Breast epithelium (tissue), 4 donors: ENCODE measurements at places on chromosomes 6 and 20. TPM values are rescaled to one million over a fixed set of nuclear protein-coding genes. Genes with fewer than 3 reads are reported as not detected.

GRCh38 chr6:129191235-129191634 lies 308.3 kb downstream of the LAMA2 start:
- no peak for DNase-seq

DNA sequence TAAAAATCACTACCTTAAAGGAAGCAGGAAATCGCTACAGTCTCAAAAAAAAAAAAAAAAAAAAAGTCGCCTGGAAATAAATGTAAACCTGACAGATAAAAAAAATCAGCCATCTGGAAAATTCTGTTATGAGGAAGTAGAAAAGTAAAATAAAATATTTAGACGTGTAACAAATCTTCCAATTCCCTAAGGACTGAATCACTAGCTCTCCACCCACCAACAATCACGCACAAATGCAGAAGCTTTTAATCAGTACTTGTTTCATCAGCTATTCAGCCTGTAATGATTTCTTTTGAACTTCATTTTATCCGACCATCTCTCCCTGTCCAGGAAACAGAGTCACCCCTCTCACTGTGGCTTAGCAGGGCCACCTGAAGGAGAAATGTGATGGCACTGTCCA lies 59.0 kb downstream of the SLC23A2 start:
- DNase-seq = no peak

GRCh38 chr6:20571261-20571660 lies 37.0 kb downstream of the CDKAL1 start:
- no peak for DNase-seq

SIRPB2 gene
- total RNA-seq = 2.9 TPM

MPC1 gene
- total RNA-seq = 37.4 TPM

- DNase-seq = no peak
Measured at GRCh38 chr20:6767536-6768227, at the start of gene BMP2. Gene BMP2, plus strand, starts transcription at chr20:6767686. Its CDS starts 2,441 bp downstream, at chr20:6770127.

DNA sequence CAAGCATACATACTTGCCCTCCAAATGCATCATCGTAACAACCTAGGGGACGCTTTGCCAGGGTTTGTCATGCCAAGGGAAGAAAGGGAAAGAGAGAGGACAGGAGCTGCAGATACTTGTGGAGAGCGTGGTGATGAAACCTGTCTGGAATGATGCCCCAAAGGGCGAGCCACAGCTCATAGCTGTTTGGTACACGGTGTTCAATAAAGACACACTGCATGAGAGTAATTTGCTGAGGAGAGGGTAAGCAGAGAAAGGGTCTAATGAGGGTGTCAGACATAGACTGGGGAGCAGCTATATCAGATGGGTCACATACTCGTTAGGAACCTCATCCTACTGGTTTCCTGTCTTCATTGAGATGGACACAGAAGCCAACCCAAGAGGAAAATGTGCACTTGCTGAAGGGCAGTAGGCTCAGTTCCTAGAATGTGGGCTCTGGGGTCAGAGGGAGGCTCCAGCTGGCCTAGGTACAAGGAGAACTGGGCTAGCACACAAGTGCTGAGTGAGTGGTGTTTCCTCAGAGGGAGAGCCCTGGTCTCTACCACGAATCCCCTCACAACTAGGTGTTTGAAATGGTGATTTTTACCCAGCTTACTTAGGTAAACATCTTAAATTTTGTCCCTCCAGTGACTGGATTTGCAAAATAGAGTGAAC lies 5.2 kb upstream of the FOXO3 start:
- no peak for DNase-seq

DNA sequence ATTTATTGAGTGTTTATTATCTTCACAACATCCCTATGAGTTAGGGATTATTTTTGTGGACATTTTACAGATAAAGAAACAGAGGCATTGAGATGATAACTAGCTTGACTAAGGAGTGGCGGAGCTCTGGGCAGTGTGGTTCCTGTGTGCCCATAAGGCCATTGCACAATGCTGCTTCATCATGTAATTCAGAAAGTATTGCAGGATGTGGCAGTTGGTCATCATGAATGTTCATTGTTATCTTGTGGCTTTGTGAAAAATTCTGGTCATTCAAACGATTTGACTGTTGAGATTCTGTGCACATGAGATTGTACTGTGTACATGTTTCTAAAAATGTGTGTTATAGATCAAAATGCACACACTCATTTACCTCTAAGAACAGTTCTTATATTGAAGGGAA lies 150.8 kb downstream of the ESR1 start:
- DNase-seq = no peak

KCNS1 gene
- total RNA-seq = 0.44 TPM

GRCh38 chr6:90729057-90729456 lies 142.2 kb upstream of the MAP3K7 start:
- DNase-seq = no peak

RIN2 gene
- 104 TPM for total RNA-seq

DNA sequence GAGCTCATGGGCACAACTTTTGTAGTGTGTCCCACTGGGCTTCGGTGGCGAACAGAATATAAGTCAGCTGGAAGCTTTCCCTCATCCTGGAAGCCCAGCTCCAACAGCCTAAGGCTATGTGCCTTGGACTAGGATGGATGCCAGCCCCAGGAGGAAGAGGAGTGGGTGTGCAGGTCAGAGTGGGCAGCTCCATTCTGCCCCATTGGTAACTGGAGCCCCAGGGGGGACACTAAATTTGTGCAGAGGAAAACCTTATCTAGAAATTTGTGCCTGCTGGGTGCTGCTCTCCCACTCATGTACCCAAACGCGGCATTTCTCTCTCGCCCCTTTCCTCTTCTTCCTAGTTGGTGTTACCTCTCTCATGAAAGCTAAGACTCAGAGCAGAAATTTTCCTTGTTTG lies 253.9 kb upstream of the MAN1A1 start:
- DNase-seq = no peak

CCM2L gene
- 2.8 TPM for total RNA-seq

DNA sequence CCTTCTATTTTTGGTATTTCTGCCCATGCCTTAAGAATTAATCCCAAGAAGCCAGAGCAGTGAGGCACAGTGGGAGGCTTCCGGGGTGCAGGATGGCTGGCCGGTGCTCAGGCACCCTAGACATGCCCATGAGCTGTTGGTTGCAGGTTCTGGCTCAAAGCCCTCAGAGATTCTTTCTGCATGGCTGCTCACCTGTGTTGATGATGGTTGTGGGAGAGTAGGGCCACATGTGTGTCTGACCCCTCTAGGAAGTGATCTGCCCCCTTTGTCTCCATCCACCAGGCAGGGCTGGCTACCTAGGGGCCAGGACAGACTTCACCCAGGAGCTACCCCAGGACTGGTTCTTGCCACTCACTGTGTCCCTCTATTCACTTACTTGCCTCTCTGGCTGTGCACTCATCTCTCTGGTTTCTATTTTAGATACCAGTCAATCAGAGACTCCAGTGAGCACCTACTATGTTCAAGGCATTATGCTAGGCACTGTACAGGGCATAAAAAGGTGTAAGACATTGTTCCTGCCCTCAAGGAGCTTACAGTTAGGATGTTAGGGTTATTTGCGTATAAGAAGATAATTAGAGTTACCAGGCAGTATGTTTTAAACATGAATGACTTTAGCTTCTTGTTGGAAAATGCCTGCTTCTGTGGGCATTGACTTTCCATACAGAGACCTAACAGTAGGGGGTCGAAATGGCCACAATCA lies 16.8 kb downstream of the CD83 start:
- no peak for DNase-seq

DNA sequence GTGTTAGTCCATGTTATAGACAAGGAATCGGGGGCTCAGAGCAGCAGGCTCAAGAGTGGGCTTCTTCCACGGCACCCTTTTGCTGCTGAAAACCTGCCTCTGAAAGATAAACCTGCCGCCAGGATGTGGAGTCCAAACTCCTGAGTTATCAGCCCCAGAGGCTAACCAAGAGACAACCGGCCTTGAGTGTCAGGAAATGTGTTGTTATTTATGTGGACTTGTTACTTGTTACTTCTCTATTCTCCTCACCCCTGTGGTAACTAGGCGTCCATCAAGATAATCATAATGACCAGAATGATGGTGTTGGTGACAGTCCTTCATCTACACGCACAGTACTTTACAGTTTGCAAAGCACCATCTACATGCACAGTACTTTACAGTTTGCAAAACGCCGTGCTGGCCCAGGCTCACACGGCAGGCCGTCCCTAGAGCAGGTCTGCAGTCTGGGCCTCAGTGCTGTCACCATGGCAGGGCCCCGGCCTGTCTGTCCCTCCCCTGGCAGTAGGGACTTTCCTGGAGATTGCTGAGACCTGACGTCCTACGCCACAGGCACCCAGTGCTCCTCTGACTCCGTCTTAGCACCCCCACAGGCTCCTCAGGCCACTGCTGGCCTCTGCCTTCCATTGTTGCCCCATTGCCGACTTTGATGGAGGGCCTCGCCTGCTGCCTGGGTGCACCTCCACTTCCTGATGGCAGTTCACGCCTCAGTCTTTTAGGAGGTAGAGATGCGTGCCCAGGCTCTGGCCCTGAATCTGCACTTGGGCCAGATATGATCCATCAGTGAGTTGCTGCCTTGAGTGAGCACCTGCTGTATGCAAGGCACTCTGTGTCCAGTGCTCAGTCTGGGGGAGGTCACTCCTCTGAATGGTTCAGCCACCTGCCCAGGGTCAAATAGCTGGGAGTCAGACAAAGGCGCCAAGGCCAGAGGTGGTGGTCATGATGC lies 9.1 kb upstream of the BPIFB4 start:
- no peak for DNase-seq

CST2 gene
- not detected for total RNA-seq

- DNase-seq = no peak
Measured at GRCh38 chr20:4956200-4956810, 45.0 kb downstream of the SLC23A2 start.

- DNase-seq = no peak
Measured at GRCh38 chr20:32063695-32064094, 11.7 kb downstream of the HCK start.

- no peak for DNase-seq
Measured at GRCh38 chr20:49818816-49819215, 6.2 kb downstream of the SLC9A8 start.

PRPH2 gene
- not detected for total RNA-seq

- DNase-seq = no peak
Measured at GRCh38 chr6:39021041-39021440, 27.5 kb upstream of the GLP1R start.

DNA sequence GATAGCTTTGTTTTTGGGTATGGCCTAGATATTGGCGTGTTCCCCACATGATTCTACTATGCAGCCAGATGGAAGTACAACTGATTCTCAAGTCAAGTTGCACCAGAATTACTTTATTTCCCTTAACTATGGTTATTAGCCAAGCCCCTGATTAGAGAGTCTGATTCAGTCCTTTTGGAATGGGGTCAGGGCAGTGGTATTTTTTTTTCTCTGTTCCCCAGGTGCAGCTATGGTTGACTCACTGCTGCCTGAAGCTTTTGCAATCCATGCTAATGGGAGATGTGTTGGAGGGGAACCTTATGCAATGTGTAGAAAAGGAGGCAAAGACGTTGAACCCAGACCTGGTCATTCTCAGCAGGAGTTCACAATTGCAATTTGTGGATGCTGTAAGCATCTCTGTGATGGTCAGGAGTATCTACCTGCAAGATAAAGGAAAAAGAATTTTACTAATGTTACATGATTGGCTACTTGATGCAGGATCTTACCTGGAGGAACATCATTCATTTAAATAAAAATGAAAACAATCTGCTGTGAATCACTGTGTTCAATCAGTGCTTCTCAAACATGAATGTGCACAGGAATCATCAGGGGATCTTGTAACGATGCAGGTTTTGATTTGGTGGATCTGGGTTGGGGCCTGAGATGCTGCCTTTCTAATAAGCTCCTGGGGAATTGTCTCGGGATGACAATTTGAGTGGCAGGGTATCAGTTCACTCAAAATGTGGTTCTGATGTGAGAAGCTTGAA lies 49.4 kb downstream of the PFDN4 start:
- no peak for DNase-seq

DNA sequence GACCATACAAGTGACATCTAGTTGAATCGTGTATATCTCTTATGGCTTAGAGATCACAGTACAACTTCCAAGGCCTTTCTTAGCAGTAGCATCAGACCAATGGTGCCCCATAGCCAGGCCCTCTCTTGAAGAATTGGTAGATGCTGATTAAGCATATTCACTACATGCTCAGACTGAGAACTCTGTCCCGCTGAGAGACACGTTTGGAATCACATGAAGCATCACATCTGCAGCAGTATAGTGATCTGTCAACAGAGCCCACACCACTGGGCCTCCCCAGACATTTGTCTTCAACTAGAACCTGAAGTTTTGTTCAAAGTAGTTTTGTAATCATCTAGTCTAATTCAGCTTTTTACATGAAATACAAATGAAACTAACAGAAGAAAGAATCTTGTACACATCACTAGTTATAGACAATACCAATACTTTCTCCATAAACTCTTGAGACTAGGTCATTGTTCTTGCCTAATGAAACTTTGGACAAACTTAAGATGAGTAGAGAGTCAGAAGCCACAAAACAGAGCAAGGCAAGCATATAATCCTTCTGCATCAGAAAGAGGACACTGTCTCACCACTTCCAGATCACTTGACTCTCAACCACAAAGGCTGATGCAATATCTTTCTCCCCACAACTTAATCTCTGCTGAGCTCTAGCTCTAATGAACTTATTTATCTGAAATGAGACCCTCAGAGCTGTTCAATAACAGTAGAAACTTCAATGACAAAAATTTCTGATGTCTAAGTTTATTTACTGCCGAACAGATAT lies 182.7 kb downstream of the TBX18 start:
- no peak for DNase-seq

GRCh38 chr20:56996533-56996932 lies 269.9 kb downstream of the BMP7 start:
- no peak for DNase-seq

DNA sequence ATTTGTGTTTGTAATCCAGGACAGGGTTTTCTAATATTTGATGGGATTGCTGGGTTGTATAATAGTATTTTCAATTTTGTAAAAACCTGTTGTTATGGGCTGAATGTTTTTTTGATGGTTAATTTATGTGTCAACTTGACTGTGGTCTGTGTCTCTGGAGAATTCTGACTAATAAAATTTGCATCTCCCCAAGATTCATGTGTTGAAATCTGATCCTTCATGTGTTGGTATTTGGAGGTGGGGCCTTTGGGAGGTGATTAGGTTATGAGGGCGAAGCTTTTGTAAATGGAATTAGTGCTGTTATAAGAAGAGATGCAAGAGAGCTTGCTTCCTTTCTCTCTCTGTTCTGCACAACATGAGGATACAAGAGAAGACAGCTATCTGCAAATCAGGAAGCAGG lies 48.7 kb upstream of the SAMD5 start:
- DNase-seq = no peak

DNA sequence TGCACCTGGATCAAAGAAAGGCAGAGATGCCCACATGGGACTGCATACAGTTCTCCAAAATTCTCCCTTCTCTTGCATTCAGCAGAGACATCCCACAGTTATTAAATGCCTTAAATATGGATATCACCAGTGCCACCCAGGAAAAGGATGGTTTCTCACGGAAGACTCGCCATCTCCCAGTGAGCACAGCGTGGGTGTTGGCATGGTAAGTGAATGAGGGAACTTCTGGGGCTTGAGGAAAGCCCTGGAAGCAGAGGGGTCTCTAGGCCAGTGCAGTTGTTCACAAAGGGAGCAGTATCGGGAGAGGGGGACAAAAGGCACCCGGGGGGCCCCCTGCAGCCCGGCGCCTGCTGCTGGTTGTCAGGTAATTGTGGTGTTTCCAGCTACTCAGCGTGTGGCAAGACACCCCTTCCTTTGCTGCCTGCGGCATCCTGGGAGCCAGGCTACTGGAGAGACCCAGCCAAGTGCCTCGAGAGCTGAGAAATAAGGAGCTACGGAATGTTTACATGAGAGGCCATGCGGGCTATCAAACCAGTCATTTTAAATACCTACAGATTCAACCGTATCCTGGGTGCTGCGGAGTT lies 125.4 kb downstream of the PXDC1 start:
- peak; percentile 24 for DNase-seq
